ENCODE measurements at places on chromosomes 6 and 20.

- DNase-seq: no peak
Measured at GRCh38 chr6:114762145-114762544, 419.3 kb upstream of the HS3ST5 start.

GRCh38 chr6:169489563-169490245 is 212.1 kb downstream of the WDR27 start:
- DNase-seq: no peak

- no peak for DNase-seq
Measured at GRCh38 chr6:154017786-154018185, 21.3 kb upstream of the OPRM1 start.

GRCh38 chr6:15232836-15233510 is 12.9 kb upstream of the JARID2 start:
- DNase-seq: no peak

DNA sequence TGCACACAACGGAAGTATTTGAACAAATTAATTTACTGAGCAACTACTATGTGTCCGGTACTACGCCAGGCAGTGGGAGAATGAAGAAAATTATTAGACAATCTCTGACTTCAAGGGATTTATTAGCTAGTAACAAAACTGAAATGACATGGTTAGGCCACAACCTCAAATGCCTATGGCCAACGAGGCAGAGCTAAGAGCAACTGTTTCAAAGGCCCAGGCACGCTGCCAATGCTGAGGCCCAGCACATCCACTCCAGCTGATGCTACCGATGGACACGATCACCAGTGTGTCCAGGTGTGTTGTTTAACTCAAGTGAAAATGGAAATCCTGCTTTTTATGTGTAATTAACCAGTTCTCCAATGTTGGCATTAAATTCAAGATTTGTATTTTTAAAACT is 420.9 kb downstream of the PRKN start:
- no peak for DNase-seq

GRCh38 chr20:1890469-1891262 is 4.5 kb upstream of the SIRPA start:
- DNase-seq: no peak

DNA sequence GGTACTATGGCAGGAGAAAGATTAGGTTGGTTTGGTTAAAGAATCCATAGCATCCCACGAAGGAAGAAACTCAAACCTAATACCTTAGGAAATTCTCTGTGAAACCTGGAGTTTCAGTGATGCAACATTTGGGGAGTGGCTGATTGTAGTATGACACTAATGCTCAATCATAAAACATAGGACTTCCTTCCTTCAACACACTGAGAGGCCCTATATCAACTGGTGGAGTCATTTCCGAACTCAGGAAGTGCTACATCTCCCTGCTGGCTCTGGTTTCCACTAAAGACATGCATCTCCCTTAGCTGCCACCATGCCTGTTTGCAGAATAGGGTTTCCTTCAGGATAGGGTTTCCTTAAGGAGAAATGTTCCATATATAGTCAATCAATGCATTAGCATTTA is 5.2 kb upstream of the MANEA start:
- DNase-seq: no peak

- DNase-seq: no peak
Measured at GRCh38 chr20:15576411-15576810, 996.8 kb downstream of the KIF16B start.

DNA sequence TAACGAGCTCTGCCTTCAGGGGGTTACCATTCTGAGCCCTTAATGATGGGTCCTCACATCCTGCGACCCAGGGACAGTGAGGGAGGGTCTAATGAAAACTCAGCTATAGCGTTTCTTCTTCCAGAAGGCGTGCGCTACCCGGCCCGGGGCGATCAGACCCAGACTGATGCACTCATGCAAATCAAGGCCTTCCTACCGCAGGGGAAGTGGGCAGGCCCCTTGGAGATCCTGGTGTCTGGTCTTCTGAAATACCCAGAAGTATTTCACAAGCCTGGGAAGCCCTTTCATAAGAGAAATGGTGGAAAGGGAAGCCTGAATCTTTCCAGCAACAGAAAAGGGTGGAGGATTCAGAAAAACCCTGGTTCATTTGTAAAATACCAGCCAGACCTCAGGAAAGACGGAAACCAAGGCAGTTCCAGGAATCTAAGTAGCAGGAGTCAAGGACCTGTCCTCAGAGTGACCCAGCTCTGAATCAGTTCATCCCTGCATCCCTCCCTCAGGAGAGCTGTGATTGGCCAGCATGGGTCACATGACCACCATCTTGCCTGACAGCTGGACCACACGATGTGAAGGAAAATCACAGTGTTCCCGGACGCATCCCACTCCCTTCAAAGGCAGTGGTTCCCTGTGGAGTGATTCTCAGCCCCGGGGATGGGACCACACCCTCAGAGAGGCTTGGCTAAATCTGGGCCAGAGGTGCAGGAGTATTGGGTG is 12.7 kb downstream of the BFSP1 start:
- no peak for DNase-seq

DNA sequence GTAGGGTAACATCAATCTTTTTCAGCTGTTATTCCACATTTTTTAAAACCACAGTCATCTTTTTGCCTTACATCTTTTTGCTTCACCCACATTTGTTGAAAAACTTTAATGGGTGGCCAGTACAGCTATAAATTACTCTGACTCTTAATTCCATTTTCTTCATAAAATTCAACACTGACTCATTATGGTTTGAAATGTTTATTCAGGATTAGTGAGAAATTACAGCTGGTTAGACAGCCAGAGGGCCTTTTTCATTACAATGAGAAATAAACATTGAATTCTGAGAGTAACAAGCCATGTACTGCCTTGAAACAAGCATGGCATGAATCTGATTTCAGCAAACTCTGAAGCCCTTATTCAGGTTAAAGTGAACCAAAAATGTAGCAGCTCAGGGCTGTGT is 19.5 kb downstream of the NDUFAF4 start:
- no peak for DNase-seq

DNA sequence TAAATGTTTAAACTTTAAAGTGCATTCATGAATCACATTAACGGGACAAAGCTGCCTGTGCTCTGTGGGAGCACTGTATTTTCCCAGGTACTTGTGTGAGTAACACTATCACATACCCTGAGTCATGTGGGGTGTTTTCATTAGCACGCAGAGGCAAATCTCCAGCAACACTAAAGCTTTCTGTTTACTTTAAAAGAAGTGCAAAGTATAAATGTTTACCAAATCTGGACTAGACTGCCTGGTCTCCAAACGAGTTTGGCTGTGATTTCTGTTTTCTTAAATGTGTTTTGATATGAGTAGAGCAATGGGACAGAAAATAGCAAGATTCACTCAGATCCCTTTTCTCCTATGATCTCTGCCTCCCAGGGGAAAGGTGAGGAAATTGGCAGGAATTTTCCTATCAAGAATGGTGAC is 28.8 kb upstream of the RIPPLY2 start:
- DNase-seq: no peak

DNA sequence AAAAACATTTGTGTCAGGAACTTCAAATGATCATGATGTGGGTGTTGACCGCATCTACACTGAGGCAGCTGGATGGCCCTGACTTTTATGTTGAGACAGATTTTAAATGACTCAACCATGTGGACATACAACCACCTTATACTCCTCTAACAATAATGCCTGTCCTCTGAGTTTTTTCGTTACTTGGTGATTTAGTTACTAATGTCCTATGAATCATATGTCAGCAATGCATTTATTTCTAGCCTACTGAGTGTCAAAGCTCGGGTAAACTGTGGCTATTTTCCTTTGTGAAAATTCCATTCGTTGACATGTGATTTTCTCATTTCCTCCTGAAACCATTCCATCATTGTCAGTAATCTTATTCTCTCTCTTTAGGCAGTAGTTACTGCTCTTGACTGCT is 38.9 kb upstream of the NKX2-4 start:
- DNase-seq: no peak

GRCh38 chr20:31596831-31597480 is 8.1 kb upstream of the ID1 start:
- no peak for DNase-seq

- no peak for DNase-seq
Measured at GRCh38 chr6:34094474-34095135, 51.3 kb downstream of the GRM4 start.

DNA sequence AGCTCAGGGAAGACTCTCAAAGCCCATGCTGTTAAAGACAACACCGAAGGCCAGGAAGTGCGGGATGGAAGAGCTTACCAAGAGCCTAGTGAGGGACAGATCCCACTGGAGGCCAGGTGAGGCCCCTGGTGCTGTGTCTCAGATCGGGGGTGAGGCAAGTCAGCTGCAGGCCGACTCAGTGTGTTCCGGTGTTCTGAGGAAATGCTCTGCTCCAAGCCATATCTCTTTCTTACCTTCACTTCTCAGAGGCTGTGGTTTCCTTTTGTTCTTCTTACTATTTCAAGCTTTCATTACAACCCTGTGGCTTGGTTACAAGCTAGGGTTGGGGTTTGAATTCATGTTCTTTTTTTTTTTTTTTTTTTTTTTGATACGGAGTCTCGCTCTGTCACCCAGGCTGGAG is 114.3 kb upstream of the ZFP64 start:
- DNase-seq: no peak

DNA sequence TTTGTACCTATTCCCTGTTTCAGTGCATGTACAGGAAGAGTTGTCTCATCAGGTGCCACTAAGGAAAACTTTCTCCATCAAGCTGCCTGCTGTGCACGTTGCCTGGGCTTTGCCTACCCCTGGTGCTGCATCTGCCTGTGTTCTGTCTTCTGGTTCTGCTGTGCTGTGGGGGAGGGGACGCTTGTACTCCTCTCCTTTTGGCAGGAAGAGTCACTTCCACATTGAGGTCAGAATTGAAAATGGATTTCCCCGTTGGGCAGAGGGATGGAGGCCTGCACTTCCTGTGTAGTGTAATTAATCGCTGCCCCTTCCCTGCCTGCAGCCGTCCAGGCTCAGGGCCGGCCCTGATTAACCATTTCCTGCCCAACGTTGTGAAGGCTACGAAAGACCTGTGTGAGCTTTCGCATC is 153.3 kb downstream of the SCML4 start:
- peak; percentile 44 for DNase-seq

DNA sequence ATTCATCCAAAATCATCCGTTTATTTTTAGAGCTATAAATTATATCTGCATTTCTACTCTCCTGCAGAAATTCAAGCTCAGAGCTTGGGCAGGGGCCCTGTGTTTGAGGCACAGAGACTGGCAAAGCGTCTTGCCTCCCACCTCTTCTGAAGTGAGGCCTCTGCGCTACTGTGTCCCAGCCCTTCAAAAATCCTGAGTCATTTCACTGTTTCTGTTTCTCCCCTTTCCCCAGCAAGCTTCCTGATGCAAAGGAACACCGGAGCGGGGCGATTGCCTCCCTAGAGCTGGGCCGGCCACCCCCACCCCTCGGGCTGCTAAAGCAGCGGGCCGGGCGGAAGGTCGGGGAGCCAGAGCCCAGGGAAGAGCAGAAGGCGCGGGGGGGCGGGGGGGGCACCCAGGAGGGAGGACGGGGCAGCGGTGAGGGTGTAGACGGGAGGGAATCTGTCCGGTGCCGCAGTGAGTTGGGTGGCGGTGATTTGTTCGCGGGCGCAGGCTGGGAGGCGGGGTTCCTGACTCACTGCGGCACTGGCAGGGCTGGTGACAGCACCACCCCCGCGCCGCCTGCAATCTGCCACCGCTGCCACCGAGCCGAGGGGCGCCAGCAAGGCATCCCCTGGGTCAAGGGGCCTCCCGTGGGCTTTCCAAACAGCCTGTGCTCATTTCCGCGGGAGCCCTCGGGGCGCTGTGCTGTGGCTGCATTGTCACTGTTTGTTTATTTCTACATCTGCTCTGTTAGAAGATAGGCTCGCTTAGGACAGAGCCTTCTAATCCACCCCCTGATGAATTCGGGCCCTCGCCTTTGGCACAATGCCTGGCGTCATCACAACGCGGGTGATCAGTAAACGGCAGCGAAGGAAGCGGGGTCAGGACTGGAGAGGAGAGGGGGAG is 46.5 kb upstream of the SNAP25 start:
- peak; percentile 7 for DNase-seq

GRCh38 chr6:26268659-26269402 is 96.2 kb upstream of the BTN3A2 start:
- DNase-seq: no peak

DNA sequence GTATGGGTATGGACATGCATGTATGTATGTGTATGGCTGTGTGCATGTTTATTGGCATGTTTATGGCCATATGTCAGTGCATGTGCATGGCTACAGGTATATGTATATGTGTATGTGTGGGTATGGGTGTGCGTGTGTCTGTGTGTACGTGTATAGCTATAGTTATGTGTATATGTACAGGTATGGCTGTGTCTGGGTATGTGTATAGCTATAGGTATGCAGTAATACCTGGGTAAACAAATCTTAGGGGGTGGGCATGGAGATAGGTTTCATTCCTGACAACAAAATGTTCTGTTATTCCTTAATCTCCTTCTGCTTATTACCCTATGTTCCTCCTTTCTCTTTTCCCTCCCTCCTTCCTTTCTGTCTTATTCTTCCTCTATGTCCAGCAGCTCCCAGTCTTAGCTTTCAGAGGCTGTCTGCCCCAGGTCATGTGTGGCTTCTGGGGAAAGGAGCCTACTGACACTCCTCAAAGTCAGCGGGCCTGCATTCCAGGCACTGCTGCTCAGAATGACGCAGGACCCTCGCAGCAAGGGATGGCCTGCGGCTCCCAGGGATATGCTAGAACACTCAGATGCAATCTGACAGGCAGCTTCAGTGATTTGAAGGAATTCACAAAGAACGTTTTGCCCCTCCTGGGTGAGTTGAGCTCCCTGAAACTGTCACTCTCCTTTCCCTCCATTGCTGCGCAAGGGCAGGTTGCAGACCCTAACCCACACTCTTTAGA is 139.3 kb upstream of the PHACTR1 start:
- DNase-seq: no peak

DNA sequence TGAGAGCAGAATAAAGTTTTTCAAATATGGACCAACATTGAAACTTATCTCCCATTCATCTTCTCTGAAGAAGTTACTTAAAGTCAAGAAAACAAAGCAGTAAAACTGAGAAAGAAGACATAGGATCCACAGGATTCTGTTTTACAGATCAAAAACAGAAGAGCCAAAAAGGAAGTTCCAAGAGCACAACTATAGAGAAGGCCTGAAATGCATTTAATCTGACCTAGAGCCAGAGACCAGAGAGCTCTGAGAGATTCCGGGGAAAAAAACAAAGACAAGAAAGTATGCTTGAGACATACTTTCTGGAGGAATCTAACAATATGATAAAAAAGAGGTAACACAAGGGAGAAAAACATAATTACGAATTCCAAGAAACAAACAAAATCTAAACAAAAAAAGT is 26.1 kb downstream of the SRPK1 start:
- no peak for DNase-seq
